Urinary bladder (tissue), 4 donors: ENCODE measurements at places on chromosomes 12 and 14. TPM values are rescaled to one million over a fixed set of nuclear protein-coding genes. Genes with fewer than 3 reads are reported as not detected.

WNT1 gene
- not detected for total RNA-seq

DNA sequence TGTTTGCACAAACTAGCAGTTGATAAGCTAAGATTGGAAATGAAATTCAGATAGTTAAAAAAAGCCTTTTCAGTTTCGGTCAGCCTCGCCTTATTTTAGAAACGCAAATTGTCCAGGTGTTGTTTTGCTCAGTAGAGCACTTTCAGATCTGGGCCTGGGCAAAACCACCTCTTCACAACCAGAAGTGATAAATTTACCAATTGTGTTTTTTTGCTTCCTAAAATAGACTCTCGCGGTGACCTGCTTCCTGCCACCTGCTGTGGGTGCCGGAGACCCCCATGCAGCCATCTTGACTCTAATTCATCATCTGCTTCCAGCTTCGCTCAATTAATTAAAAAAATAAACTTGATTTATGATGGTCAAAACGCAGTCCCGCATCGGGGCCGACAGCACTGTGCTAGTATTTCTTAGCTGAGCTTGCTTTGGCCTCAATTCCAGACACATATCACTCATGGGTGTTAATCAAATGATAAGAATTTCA is 335.6 kb downstream of the TMEM121 start:
- no peak for DNase-seq

DNA sequence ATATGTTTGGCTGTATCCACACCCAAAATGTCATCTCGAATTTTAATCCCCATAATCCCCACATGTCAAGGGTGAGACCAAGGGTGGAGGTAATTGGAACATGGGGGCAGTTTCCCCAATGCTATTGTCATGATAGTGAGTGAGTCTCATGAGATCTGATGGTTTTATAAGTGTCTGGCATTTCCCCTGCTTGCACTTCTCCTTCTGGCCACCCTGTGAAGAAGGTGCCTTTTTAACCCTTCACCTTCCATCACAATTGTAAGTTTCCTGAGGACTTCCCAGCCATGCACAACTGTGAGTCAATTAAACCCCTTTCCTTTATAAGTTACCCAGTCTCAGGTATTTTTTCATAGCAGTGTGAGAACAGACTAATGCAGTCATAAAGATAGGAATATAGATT is 216.7 kb upstream of the SSTR1 start:
- no peak for DNase-seq

GRCh38 chr12:46963977-46964971 is 115.1 kb upstream of the PCED1B start:
- DNase-seq, result no peak

DNA sequence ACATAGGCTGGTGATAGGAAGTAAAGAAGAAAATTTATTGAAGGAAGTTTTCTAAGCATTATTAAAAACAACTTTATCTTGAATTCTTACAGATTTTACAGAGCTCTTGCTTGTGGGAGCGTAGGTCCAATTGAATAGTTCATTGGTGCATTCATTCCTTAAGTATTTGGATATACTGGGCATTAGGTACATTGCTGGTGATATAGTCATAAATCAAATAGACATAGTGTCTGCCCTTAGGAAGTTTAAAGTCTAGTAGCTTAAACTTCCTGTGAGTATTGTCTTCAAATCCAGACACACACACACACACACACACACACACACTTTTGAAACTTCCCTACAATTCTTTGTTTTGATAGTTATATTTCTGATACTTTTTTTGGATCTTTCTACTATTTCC is 226.7 kb downstream of the FUT8 start:
- no peak for DNase-seq

- no peak for DNase-seq
These were observed 936.5 kb downstream of the DIO2 start for GRCh38 chr14:79274641-79275291.

GRCh38 chr12:54306925-54307741 is 6.3 kb upstream of the NFE2 start:
- DNase-seq, result peak; percentile 42

DNA sequence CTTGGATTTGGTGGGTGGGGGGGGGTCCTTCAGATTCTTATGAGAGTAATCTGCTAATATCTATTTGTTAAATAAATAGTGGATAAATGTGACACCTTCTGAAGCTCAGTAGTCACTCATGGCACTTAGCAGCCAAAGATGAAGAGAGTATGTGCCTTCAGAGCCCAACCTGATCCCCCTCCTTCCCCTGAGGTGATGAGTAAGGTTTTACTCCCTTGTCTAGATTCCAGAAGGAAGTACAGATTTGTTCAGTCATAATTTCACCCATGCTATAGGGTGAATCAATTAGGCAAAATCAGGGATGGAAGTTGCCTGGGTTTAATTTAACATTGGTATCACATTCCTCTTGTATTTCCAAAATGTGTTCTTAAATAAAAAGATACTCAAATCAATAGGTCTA is 340.3 kb upstream of the ATP2B1 start:
- DNase-seq, result no peak

SPSB2 gene
- total RNA-seq, result 3.2 TPM

- no peak for DNase-seq
These were observed 208.6 kb upstream of the TMTC1 start for GRCh38 chr12:29992366-29992765.
